Neural crest cell (in vitro differentiated cells): ENCODE measurements at places on chromosomes 6 and 20. TPM values are rescaled to one million over a fixed set of nuclear protein-coding genes. Genes with fewer than 3 reads are reported as not detected.

Gene THEMIS
- total RNA-seq: not detected in 2 replicates

Gene CGA
- not detected in 2 replicates for total RNA-seq

Gene SIRPB2
- total RNA-seq: not detected in 2 replicates

Gene CDH26
- total RNA-seq: 0.86 and 0.89 TPM in 2 replicates
